ENCODE measurements at places on chromosomes 4 and X. TPM values are rescaled to one million over a fixed set of nuclear protein-coding genes. Genes with fewer than 3 reads are reported as not detected.

DNA sequence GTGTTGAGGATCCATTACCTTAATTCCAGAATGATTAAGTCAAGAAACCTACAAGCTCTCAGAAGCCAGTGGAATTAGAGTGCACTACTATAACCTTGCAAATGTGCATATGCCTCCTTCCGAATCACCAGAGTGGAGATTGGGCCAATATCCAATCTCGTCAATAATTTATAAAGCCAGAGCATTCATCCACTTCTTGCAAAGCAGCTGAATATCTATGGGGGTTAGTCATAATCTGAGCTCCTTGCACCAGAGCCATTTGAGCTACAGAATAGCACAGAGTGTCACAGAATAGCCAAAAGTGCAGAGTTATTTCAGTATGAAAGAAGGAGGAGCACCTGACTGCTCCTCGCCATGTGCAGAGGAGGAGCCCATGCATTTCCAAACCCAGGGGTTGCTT lies 69.2 kb upstream of the MTM1 start:
- DNase-seq = no peak

The CLCN5 gene
- 80.9 TPM for polyA plus RNA-seq

The NAP1L2 gene
- polyA plus RNA-seq = 3.4 TPM

DNA sequence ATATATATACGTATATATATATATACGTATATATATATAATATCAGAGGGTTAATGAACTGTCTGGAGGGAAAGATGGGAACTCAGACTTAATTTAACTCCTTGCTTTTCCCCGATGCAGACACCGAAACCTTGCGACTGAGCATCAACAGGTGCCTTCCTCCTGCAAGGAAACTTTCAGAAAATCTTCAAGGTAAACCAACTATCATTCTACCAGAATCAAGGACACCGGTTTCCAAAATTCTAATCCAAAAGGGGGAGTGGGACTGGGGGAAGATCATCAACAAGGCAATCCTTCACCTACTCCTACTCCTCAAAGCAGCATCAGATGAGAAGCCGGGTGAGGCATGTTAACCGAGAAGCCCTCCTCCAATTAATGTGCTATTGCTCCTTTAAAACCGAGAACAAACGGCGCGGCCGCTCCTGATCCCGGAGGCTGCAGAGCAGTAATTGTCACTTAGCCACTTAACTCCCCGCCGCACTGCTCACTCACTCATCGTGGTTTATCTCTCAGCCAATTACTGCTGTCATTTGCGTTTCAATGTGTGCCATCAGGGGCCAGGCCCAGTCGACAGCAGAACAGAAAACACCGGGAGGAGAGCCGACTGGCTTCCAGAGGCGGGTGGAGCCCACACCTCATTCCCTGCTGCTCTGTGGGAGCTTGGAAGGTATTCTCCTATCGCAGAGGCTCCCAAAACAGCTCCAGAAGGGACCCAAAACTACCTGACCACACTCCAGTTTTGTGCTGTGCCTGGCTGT lies 61.7 kb downstream of the MAML3 start:
- no peak for DNase-seq

DNA sequence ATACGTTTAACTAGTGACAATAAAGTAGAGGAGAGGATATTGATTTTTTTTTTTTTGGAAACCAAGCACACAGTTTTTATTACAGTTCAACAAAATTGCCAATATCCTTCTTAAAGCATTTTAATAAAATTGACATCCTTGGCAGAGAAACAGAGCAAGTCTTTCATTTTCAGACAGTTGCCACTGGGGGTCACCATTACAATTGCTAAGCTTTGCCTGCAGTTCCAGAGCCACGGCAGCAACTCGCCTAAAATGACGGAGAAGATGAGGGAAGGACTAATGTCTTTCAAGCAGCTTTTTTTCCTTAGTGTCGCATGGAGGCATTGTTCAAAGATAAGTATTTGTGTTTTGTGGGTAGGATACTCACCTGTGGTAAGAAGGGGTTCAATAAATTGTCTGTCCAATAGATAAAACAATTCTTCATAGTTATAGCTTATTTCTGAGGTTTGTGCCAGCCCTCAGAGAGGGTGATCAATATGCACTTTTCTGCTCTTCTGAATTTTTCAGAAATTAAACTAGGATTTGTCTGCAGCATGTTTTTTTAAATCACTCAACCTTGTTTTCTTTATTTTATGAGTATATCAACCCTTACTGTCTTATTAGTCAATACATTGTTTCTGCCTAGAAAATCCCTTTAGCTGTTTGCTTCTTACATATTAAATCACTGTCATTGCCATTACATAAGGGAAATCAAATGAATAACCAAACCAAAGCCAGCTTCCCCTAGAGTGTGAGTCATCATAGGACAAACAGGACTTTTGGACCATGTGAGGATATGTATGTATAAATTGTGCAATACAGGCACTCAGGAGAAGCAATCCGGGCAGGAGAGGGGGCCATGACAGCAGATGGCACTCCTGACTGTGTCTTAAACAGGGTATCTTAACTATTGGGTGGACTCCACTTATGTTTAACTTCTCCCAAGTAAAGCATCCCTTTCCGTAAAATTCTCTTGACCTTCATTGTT lies 508.1 kb upstream of the ARX start:
- DNase-seq = peak; percentile 18

DNA sequence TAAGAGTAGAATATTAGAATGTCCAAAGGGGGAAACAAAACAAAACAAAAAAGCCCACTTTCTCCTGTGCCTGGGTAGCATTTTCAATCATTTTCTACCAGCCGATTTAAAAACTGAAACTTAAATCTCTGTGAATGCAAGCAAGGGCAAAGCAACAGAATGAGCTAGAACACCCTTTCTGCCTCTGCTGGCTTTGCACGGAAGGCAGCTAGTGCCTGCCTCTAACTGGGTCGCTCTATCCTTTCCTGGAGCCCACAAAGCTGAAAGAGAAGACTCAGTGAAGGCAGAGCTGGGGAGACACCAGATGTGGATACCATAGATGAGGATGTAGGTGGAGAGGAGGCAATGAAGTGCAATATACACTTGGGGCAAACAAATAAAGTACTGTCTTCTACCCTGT lies 248.9 kb upstream of the TTC29 start:
- no peak for DNase-seq

DNA sequence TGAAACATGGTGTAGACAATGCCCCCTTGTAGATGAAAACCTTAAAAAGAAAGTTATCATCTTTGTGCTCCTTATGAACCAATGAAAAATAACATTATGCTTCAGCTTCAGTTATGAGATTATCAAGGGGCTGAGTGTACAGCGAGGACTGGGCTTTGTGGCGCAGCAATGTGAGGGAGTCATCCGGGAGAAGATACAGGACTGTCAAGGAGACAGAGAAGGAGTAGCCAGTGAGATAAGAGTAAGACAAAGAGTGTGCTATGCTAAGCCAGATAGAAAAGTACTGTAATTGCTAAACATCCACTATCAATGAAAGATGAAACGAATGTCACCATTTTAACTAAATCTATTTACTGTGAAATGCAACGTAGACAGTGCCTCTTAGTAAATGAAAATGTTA lies 3.6 kb upstream of the KLHL15 start:
- DNase-seq = no peak

GRCh38 chr4:16579866-16580265 lies 318.6 kb downstream of the LDB2 start:
- DNase-seq = no peak

- DNase-seq = no peak
Measured at GRCh38 chrX:39065051-39065871, 264.0 kb downstream of the MID1IP1 start.

DNA sequence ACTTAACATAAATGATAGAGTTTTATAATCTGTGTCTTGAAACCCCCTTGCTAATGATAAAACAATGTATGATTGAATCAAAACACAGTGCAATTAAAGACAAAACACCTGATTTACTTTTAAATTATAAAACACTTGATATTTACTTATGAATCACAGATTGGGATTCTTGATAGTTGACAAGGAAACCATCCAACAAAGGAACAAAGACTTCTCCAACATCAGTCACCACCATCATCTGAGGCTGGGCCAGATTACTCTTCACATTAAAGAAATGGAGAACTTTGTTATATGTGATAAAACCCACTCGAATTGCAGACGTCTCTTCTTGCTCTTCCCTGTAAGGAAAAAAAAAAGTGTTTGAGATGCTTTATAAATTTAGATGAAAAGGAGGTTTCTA lies 67.4 kb downstream of the METTL14 start:
- DNase-seq = no peak

- no peak for DNase-seq
Measured at GRCh38 chr4:55549888-55550287, 3.2 kb upstream of the CLOCK start.

- DNase-seq = no peak
Measured at GRCh38 chr4:142882159-142882558, 36.1 kb upstream of the INPP4B start.

DNA sequence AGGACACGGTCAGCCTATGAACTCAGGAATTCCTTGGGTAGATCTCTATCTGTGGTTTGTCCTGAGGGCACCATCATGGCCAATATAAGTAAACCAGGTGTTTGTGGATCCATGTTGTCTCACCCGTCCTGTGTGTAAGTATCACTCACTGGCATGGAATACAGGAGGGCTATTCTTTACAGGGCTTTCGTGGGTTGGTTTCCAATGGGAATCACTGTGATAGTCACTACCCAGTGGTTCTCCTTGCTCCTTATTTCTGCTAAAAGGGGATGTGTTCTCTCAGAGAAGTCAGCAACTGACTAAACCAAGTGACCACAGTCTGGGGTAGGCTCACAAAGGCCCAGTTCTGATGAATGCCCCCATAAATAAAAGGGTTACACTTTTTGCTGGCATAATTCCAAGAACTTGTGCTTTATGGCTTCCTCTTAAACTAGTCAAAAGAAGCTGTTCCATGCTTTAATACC lies 236.7 kb upstream of the JADE1 start:
- no peak for DNase-seq

- DNase-seq = no peak
Measured at GRCh38 chrX:31099536-31100090, 27.8 kb upstream of the FTHL17 start.

GRCh38 chr4:90078440-90078839 lies 48.8 kb upstream of the CCSER1 start:
- DNase-seq = no peak

GRCh38 chr4:186030399-186030775 lies 38.6 kb upstream of the TLR3 start:
- no peak for DNase-seq

- DNase-seq = no peak
Measured at GRCh38 chr4:175373031-175373430, 439.0 kb downstream of the GPM6A start.

DNA sequence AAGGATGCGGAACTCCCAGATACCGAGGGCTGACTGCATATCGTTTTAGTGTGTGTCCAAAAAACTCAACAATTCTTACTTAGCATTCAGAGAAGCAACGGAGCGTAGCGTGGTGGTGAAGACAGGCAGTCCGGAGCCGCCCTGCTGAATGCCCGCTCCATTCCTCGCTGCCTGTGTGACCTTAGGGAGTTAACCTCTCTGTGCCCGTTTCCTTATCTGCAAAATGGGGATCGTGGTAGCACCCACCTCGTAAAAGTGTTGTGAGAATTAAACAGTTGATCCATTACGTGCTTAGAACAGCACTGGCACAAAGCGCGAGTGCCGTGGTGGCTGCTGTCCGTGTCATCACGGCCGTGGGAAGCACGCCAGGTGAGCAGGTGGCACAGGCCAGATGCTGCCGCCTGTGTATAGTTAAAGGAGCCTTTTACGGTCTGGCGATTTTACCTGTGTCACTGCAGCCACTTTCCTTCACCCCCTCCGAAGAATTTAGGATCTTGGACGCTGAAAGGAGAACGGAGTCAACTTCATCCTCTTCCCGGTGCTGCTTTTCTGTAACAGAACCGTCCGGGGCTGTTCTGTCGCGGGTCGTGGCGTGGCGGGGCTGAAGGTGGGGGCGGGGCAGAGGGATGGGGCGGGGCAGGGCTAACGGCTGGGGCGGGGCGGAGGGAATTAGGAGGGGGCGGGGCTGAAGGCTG lies 885 bp downstream of the CCDC110 start:
- peak; percentile 40 for DNase-seq

The FGFR3 gene
- polyA plus RNA-seq = 92.6 TPM

The MAGEA10 gene
- polyA plus RNA-seq = not detected

- no peak for DNase-seq
Measured at GRCh38 chr4:124337874-124338273, 374.7 kb downstream of the ANKRD50 start.

The C4orf36 gene
- 0.49 TPM for polyA plus RNA-seq

- DNase-seq = peak; percentile 2
Measured at GRCh38 chr4:93513851-93514250, 314.7 kb upstream of the ATOH1 start.

- no peak for DNase-seq
Measured at GRCh38 chr4:3657902-3658529, 108.2 kb upstream of the ADRA2C start.

The MGAT4D gene
- not detected for polyA plus RNA-seq

The TRIM61 gene
- 3.2 TPM for polyA plus RNA-seq

GRCh38 chr4:77651820-77652219 lies 46.2 kb downstream of the CXCL13 start:
- no peak for DNase-seq

- no peak for DNase-seq
Measured at GRCh38 chrX:46333550-46333949, 211.7 kb downstream of the ZNF674 start.

The OCIAD2 gene
- 222 TPM for polyA plus RNA-seq

DNA sequence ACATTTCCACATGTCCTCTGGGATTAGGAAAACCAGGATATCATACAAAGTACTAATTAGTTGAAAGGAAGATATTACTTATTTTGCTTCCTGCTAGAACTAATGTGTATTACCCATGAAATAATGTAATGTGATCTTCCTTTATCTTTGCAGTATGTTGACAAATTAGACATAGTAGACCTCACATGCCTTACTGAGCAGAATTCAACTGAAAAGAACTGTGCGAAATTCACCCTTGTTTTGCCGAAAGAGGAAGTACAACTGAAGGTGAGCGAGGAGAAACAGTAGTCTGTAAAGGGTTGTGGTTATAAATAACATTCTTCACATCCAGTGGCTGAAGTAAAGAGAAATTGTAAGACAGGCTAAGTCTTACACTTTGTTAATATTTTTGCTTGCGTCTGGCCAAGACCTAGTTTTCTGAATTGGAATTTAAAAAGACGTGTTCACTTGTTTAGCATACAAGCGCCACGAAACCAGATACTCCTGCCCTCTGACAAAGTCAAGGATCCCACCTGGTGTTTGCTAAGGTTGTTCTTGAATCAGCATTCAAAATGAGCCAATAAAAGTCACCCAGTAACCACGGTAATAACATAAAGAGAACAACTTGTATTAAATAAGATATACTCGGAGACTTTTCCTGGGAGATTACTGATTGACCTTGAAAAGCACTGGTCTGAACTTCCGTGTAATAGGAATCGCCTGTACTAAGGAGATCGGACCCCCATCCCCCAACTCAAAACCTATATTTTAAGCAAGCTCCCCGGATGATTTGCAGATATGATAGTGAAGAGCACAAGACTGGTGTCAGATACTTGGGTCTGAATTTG lies 16.9 kb downstream of the STAP1 start:
- no peak for DNase-seq

The SYTL5 gene
- polyA plus RNA-seq = 3.3 TPM

DNA sequence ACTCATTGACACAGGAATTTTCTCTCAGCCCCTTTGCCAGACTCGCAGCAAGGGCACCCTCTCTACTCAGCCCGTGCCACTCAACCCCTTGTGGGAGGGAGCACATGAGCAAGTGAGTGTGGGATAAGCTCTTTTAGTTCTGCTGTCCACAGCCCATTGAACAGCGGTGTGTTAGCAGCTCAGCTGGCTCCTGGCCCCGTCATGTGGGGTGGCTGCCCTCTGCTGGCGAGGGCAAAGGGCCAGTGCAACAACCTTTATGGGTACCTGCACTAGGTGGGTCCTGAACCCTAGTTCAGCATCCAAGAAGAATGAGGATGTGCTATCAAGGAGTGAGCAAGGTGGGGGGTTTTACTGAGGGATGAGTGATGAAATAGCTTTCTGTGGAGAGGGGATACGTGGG lies 85.0 kb upstream of the ZNF81 start:
- no peak for DNase-seq
